ENCODE measurements at places on chromosomes 6 and 20. TPM values are rescaled to one million over a fixed set of nuclear protein-coding genes. Genes with fewer than 3 reads are reported as not detected.

GRCh38 chr6:160118620-160119229 lies 2.9 kb upstream of the SLC22A1 start:
- DNase-seq, result no peak
- H3K27ac ChIP-seq, result no peak overlapping the region
- no peaks in the 10 kb centered on the region for H3K4me1 ChIP-seq
- H3K27me3 ChIP-seq, result no peaks in the 10 kb centered on the region

XKR7 gene
- 0.56 TPM for total RNA-seq

GRCh38 chr20:5780846-5781217 lies 30.6 kb downstream of the SHLD1 start:
- H3K4me3 ChIP-seq, result no peak overlapping the region
- H3K27me3 ChIP-seq, result no peaks in the 10 kb centered on the region
- H3K27ac ChIP-seq, result no peak overlapping the region
- H3K4me1 ChIP-seq, result peaks cover 9% of the 10 kb centered on the region
- H3K36me3 ChIP-seq, result no peaks in the 10 kb centered on the region
- DNase-seq, result no peak

DNA sequence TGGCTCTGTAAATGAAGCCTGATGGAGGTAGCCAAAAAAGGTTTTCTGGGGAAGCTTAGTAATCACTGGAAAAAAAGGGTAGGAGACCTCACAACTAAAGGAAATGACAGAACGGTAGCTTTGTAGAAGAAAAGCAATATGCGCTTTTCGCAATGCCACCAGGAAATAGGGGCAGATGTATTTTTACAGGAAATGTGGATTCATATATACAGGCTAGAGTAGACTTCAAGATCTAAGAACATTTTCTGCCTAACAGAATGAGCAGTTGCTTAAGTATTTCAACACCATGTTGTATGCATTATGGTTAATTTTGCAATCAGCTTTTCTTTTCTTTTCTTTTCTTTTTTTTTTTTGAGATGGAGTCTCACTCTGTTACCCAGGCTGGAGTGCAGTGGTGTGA lies 219.6 kb downstream of the CD83 start:
- no peaks in the 10 kb centered on the region for H3K27me3 ChIP-seq
- H3K27ac ChIP-seq, result no peak overlapping the region
- no peak overlapping the region for H3K4me3 ChIP-seq
- no peaks in the 10 kb centered on the region for H3K4me1 ChIP-seq
- no peaks in the 10 kb centered on the region for H3K36me3 ChIP-seq

DNA sequence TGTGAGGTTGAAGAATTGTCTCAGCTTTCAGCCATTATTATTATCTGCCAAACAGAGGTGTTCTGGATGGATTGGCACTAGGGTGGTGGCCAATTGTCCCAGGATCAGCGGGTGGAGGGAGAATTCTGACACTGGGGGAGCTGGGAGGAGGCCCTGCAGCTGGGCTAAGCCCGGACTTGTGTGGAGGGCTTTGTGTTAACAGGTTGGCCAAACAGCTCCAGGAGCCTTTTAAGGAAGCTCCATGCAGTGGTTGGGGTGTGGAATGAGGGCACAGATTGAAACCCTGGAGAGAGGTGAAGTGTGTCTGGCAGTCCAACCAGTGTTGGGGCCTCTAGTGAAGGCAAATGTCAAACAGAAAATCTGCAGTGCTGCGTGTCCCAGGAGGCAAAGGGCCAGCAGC lies 135.8 kb downstream of the IMPG1 start:
- no peak overlapping the region for H3K4me3 ChIP-seq
- no peaks in the 10 kb centered on the region for H3K36me3 ChIP-seq
- no peak overlapping the region for H3K27ac ChIP-seq

DNA sequence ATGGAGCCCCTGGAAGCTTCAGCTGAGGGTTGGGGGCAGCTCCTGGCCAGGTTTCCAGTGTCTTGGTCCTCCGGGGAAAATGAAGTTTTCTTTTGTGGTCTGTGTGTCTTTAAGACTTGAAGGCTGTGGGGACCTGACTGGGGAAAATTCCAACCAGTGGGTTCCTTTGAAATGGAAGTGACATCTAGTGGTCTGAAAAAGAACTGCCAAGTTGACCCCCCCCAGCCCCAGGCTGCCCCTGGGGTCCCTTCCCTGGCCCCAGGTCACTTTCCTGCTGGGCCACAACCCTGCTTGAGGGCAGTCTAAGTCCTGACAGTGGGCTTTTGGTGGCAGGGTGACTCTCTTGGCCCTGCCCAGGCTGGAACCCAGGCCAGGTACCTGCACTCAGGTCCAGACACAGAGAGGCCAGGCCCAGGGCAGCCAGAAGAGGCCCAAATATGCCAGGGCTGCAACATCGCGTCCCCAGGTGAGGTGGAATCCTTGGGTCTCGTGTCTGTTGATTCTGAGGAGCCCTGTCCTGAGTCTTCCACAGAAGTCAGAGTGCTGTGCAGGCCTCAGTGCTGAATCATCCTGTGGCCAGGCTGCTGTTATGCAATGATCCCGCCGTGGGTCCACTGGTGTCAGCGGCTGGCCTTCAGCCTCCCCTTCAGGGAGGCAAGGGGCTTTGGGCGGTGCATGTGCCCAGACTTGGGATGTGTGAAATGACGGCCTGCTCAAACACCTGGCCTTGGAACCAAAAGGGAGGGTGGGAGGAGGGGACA lies 68.4 kb downstream of the VEGFA start:
- no peak overlapping the region for H3K4me3 ChIP-seq
- H3K27ac ChIP-seq, result peak overlapping the region; percentile 87
- no peaks in the 10 kb centered on the region for H3K27me3 ChIP-seq
- peak; percentile 73 for DNase-seq
- H3K36me3 ChIP-seq, result no peaks in the 10 kb centered on the region

DNA sequence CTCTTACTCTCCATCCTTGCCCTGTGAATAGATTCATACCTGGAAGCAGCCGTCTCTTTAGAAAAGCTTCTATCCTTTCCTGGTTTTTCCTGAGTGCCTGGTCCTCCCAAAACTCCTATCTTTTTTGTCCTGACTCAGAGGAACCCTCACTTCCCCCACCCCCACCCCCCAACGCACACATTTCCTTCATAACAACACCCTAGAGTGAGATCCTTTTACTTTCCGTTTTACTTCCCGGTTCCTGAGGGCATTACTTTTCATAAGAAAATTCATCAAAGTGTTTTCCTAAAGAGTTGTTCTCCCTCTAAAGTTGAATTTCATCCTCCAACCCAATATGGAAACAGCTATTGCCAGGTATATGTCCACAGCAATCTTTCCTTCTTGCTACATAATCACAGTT lies 327.0 kb downstream of the NRN1 start:
- H3K36me3 ChIP-seq, result no peaks in the 10 kb centered on the region
- DNase-seq, result no peak
- H3K4me1 ChIP-seq, result no peaks in the 10 kb centered on the region
- no peak overlapping the region for H3K27ac ChIP-seq

GHRH gene
- not detected for total RNA-seq

CLDN20 gene
- total RNA-seq, result not detected

FOXS1 gene
- total RNA-seq, result 0.61 TPM

OXT gene
- total RNA-seq, result 0.83 TPM
